ENCODE measurements at places on chromosomes 3 and 15.
A peak's percentile ranks its signal among the peaks of the same experiment; 100 is the strongest.

DNA sequence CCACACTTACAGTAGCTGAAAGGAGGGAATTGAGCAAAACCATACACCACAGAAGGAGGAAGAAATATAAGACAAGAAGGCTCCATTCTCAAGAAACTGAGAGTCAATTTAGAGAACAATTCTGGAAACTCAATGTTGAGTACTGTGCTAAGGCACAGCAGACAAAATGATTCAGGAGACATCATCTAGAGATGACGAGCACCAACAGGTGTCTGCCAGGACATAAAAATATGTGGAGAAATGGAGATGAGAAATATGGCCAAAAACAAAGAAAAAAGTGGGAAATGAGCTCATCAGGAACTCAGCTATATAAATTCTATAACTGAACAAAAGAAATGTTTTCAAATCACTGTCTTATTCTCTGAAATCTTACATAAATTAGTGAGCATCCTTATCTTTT, 343.7 kb downstream of the ERC2 start:
- DNase-seq, result no peak

DNA sequence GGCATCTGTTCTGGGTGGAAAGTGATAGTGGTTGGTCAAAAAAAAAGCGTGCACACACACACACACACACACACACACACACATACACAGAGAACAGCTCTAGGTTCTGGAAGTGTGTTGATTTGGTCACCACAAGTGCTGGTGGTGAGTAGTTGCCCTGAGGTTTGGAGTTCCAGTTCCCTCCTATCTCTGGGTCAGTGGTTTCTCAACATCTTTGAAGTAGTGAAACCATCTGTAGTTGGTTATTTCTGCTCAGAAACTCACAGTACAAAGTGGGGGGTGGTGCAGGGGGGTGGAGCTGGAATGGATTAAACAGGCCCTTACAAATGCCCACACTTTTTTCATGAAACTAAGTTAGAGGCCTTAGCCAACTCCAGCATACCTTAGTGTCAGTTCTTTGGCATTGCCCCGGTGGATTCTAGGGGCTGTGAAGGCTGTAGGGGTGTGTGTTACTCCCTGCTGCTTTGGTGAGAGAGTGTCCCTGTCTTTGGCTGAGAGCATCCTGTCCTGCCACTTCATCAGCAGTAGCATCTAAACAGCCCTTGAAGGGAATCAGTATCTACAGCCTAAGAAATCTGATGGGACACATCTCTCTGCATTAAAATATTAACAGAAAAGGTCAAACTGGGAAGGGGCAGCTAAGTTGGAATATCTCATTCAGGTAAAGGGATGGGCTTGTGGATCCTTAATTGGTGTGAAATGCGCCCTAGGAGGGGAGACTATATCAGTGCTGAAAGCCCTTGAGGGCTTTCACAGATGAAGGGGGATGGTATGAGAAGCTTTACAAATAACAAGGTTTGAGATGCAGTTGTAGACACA, 20.6 kb downstream of the SMAD3 start:
- DNase-seq, result no peak

DNA sequence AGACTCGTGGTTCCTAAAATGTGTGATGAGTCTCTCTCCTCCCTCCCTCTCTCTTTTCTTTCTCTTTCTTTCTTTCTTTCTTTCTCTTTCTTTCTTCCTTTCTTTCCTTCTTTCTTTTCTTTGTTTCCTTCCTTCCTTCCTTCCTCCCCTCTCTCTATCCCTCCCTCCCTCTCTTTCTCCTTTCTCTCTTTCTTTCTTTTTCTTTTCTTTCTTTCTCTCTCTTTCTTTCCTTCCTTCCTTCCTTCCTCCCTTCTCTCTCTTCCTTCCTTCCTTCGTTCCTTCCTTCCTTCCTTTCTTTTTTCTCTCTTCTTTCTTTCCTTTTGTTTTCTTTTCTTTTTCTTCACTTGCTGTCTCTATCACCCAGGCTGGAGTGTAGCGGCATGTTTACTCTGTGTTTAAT, 290.8 kb downstream of the NFKBIZ start:
- no peak for DNase-seq

DNA sequence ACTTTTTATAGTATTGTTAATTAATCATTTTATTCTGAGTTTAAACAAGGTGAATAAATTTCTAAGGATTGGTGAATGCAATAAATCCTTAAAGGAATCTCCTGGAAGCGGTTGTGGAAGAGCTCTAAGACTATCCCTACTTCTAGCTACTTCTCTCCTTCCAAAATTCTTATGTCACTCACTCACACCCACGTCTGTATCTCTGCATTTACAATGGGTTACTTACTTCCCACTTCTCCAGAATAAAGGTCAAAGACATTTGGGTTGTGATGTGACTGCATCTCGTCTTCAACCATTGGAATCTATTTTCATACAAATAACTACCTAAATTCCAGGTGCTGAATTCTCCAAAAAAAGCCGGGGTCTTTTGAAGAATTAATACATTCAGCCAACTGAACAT, 234.2 kb upstream of the MDFIC2 start:
- no peak for DNase-seq

GRCh38 chr3:147653367-147653923, 244.3 kb downstream of the ZIC1 start:
- DNase-seq, result no peak

DNA sequence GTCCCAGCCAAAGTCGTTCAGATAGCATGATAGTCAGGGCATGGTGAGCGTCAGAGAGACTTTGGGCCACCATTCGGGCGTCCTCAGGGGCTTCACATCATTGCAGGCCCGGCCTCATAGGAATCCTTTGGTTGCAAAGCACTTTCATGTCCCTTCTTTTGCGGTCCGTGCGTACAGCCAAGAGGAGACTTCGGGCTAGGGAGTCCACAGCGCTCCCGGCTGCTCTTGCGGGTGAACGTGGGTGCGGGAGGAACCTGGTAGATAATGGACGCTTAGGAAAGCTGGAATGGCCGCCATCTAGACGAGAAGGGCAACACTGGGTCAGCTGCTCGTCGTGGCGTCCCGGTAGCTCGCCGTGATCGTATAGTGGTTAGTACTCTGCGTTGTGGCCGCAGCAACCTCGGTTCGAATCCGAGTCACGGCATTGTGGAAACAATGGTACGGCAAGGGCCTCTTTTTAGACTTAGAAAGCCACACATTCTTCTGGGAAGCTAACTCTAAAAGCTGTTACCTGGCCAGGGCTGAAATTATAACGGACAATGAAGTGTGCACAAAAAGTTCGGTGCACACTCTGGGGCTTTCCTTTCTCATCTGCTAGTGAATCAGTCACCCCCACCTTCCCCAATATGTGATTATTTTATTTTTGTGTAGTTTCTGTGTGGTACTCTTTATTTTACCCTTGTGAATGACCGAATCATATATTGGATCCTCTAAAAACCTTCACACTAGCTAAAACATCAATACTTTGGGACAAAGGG, 13.2 kb upstream of the SHF start:
- DNase-seq, result peak; percentile 78

- DNase-seq, result no peak
Measured at GRCh38 chr15:71066983-71067382, 48.3 kb upstream of the THSD4 start.

GRCh38 chr3:188944108-188944507, 227.7 kb upstream of the TPRG1 start:
- no peak for DNase-seq

All from NCI-H2081 (cell line).